ENCODE measurements at places on chromosomes 3 and 15.

GRCh38 chr3:112746675-112747280 is 99.9 kb downstream of the CD200R1L start:
- DNase-seq: no peak

DNA sequence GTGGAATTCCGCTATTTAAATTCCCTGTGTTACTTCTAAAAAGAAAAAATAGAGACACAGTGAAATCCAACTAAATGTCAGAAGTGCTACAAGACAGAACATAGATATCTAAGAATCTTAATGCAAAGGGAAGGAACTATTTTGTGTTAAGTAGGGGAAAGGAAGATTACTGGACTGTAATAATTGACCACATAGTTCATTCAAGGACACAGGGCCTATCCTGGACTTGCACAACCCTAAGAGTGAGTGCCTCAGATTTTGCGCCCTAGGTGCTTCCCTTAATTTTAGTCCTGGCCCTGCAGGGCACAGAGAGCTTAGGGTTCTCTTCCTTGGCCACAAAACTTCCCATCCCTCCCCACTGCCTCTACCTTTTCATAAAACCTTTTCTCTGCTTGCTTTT is 3.5 kb upstream of the IL20RB start:
- DNase-seq: no peak

GRCh38 chr15:40471808-40472150 is 995 bp downstream of the CHST14 start:
- DNase-seq: no peak

GRCh38 chr3:52498137-52499054 is 3.3 kb downstream of the STAB1 start:
- DNase-seq: no peak

- DNase-seq: no peak
These were observed 20.8 kb downstream of the GRAMD2A start for GRCh38 chr15:72176743-72177142.

DNA sequence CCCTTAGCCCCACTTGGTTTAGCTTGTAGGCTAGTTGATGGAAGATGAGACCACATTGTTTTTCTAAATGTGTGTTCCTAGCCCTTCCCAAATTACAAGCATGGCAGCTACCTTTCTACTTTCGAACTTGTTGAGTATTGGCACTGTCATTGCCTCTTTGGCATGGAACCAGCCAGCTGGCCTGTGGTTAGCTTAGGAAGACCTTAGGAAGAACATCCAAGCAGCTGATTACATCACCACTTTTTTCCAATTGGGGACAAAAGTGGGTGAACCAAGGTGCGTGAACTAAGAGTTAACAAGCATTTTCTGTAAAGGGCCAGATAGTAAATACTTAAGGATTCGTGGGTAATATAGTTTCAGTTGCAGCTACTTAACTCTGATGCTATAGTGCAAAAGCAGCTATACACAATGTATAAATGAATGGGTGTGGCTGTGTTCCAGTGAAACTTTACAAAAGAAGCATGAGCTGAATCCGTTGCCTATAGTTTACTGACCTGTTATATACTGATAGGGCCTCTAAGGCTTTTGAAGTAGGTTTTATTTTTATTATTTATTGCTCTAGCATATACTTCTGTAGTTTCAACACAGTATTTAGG is 8.5 kb downstream of the KLHL18 start:
- DNase-seq: no peak

- DNase-seq: no peak
These were observed 26.6 kb downstream of the CLDN18 start for GRCh38 chr3:138036572-138036971.

- DNase-seq: no peak
These were observed 15.7 kb downstream of the C3orf52 start for GRCh38 chr3:112101916-112102315.

DNA sequence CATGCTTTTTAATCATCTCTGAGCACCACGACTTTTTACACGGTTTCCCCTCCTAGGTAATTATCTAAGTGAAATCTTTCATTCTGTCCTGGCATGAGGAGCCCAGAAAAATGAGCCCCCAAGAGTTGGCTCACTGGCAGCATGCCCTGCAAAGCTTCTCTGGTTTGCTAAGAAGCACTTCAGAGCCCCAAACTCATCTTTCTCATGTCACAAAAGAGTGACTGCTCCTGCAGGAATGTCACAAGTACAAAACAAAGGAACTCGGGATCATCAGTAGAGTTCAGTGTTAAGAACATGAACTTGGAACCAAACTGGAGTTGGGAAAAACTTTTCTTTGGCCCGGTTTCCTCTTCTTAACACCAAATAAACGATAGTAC is 123.9 kb downstream of the FOXB1 start:
- no peak for DNase-seq

DNA sequence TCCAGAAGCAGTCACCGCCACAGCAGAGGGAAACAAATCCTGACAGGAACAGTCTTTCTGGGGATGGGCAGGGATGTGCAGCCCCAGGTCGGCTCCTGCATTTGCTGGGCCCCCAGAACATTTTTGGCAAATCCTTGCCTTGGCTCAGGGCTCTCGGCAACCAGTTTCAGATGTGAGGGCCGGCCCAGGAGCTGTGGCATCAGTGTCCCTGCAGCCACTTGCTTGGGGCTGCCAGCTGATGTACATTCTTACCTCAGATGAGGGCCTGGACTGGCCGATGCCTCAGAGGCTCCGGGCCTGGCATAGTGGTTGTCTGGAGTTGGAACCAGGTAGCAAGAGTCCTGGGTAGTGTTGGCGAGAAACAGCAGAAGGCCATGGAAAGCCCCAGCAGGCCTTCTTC is 4.2 kb downstream of the CYB561D2 start:
- DNase-seq: no peak

- no peak for DNase-seq
These were observed 12.6 kb downstream of the ANP32A start for GRCh38 chr15:68808091-68808490.

DNA sequence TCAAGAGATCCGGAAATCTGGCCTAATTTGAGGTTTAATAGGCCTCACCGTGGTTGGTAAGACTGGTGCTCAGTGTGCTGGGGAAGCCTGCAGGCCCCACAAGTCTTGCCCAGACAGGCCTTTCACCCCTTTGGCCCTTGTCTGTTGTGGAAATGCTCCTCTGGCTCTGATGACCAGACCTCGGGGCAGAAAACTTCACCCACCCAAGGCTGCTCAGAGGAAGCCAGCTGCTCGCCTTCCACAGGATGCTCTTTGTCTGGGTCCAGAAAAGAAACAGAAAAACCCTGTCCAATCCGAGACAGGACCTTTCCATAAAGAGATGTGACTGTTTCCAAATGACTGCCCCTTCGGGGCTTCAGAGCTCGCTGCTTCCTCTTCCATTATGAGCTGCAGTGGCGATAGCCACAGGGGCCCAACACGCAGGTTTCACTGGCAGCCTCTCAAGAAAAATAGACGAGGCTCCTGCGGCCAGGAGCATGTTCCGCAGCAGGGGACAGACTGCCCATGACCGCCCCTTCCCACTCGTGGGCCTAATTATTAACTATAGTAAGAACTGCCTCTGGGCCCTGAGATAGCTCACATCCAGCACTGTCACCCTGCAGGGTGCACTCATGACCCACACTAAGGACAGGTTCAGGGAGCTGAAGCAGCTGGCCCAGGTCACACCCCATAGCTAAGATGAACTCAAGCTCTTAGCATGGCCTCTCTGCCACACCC is 6.8 kb upstream of the SNX22 start:
- no peak for DNase-seq

- no peak for DNase-seq
These were observed 148.9 kb downstream of the DNAJB8 start for GRCh38 chr3:128317698-128318231.

GRCh38 chr3:125679258-125679657 is 84.0 kb upstream of the OSBPL11 start:
- DNase-seq: no peak

- no peak for DNase-seq
These were observed 556 bp downstream of the CAMK2N2 start for GRCh38 chr3:184260724-184261269.

GRCh38 chr15:52738311-52738710 is 51.8 kb downstream of the ONECUT1 start:
- DNase-seq: no peak

DNA sequence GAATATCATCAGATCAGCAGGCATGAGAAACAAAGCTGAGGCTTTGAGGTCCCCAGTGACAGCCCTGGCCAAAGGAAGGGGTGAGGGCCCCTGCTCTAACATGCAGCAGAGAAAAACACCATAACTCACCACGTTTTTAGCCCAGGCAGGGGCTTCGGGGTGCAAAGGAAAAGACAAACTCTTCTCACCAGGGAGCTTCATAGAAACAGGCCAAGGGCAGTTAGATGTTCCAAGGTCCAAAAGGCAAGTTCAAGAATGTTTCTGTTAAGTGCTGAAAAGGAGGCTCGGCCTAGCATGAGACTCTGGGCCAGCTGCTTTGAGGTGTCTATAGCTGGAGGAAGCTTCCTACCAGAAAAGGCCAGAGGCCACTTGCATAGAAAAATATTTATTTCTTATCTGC is 608.4 kb upstream of the CFAP20DC start:
- no peak for DNase-seq

DNA sequence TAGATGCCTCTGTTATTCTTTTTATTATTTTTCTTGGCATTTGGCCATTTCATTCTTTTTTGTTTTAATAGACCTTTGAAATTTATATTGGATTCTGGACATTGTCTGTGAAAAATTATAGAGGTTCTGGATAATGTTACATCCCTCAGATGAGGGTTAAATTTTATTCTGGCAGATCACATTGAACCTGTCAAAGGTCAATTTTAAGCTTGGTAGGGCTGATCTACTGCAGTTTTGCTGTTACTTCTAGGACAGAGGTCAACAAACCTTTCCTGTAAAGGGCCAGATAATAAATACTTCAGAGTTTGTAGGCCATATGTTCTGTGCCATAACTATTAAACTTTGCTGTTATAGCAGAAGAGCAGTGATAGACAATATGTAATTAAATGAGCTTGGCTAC is 318.9 kb upstream of the DPPA4 start:
- DNase-seq: no peak

DNA sequence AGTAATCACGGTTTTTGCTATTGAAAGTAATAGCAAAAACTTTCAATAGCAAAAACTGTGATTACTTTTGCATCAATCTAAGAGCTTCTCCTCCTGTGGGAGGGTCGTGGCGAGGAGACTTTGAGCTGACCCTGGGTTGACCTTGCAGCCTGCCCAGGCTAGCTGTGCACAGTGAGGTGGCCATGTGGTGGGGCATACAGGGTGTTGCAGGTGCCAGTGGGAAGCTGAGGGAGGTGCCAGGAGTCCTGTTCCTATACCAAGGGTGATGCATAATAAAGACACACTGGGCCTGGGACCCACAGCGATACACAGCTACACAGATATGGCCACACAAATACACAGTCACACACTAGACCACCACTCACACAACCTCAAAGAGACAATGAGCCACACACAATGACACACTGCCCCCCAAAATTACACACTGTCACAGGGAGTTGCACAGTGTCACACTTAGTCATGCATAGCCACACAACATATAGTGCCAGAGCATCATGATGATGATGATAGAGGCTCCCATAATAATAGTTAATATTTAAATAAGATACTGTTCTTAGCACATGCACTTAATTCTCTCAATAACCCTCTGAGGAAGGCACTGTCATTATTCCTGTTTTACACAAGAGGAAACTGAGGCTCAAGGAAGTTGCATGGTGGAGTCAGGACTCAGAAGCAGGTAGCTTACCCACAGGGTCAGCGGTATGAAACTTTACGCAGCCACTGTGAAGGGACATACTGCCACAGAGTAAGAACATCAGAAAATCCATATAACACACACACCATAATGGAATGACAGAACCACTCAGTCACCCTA is 6.3 kb downstream of the PLCD1 start:
- no peak for DNase-seq

DNA sequence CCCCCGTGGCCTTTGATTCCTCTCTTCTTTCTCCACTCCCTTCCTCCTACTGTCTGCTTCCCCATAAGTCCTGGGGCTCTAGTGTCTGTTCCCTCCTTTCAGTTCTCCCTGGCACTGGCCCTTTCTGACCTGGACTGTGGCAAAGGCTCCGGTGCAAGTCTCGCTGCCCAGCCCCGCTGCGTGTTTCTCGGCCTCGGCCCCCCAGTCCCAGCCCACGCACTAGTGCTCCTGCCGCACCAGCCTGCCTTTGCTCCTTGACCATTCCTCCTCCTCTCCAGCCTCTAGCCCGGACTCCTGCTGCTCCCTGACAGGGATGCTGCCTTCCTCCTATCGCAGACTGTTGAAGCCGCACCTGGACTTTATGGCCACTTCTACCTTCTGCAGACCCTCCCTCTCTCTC is 2.1 kb downstream of the TM6SF1 start:
- no peak for DNase-seq

DNA sequence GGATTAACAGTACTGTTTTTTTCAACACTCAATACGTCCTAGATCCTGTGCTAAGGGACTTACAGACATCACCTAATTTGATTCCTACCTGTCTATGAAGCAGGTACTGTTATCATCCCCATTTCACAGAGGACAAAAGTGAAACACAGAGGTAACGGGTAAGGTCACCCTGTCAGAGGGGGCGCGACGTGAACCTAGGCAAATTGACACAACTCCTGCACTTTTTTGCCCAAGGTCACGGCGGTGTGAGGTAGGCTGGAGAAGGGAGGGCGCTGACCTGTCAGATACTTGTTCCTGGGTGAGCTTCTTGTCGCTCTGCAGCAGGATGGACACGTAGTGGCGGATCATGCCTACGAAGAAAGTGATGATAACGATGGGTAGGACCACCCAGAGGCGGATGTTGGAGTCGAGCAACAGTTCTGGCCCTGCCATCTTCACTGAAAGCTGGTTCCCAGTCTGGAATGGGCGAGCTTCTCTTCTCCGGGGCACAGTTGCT is 363 bp downstream of the EMC3 start:
- no peak for DNase-seq

DNA sequence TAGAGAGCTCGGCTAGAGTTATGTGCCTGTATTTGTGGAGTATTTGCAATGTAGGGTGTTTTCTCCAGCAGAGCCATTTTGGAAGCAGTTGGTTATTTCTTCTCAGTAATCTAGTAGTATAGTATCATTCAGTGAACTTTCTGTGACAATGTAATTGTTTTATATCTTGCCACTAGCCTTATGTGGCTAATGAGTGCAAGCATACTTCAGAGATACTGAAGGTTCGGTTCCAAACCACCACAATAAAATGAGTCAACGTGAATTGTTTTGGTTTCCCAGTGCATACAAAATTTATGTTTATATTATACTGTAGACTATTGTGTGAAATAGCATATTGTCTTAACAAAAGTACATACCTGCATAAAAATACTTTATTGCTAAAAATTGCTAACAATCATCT is 286.9 kb upstream of the TBL1XR1 start:
- no peak for DNase-seq

DNA sequence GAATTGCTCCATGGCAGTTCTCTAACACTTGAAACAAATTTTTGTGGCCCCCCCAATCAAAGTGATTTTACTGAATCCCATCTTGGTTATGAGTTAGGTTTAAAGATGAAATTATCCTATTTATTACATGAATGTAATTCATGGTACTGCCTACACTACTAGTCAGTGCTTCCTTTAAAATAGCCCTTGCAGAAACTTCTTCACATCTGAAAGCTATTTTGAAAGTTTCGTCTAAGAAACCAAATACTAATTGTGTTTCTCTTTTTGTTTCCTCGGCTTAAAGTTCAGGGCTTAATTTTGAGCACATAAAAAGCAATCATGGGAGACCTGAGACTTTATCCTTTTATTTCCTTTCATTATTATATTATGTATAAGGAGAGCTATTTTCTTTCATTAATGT is 72.1 kb downstream of the PLOD2 start:
- no peak for DNase-seq
